ENCODE measurements at places on chromosomes 2 and 18.

GRCh38 chr2:219298759-219299371 lies 10.3 kb downstream of the PTPRN start:
- peak; percentile 97 for DNase-seq

- DNase-seq = no peak
Measured at GRCh38 chr2:18927525-18928232, 338.3 kb upstream of the NT5C1B start.

GRCh38 chr18:44123743-44124142 lies 556.9 kb upstream of the SETBP1 start:
- DNase-seq = no peak

DNA sequence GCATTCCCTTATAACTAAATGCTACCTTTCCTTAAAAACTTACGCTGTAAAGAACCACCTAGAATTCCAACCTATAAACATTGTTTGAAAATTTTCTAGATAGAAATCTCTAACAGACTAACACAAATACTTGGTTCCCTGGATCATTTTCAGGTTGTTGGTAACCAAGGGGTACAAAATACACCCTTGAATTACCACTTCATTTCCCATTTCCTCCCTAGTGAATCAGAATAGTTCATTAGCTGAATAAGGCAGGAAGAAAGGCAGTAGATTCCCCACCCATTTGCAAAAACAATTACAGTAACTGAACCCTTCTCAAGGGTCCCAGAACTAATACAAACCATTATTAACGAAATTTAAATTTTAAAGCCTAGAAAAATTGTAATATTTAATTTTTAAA lies 5.5 kb downstream of the MEX3C start:
- no peak for DNase-seq

GRCh38 chr2:95274291-95275150 lies at the start of gene PROM2:
Gene PROM2, plus strand, starts transcription at chr2:95274449. Its CDS starts 137 bp downstream, at chr2:95274586.
- no peak for DNase-seq

DNA sequence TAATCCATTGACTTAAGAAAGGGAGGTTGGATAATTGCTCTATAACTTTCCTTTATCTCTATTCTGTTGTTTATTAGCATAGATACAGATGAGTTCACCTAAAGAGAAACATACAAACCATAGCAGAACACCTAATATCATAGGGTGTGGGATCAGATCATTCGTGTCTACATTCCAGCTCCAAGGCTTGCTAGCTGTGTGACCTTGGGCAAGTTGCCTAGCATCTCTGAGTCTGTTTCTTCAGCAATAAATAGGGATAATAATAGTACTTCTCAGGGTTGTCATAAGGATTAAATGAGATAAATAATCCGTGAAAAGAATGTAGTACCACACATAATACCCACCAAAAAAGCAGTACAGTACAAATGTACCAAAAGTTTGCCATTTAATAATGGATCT lies 126.2 kb downstream of the PLB1 start:
- DNase-seq = no peak

DNA sequence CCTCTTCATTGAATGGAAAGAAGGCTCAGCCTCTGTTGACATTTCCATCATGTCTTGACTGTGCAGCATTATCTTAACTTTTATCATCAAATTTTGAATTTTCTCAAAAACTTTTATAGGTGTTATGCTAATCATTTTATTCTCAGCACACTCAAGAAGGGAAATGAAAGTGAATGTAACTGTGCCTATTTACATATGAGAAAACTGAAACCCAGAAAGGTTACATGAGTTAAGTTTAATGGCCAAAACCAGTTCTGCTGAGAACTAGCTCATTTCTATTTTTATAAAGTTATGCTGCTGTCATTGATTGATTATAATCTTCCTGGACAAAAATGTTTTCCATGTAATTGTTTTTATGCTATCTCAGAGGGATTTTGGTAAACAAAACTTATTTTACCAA lies 618.8 kb upstream of the NRXN1 start:
- no peak for DNase-seq

DNA sequence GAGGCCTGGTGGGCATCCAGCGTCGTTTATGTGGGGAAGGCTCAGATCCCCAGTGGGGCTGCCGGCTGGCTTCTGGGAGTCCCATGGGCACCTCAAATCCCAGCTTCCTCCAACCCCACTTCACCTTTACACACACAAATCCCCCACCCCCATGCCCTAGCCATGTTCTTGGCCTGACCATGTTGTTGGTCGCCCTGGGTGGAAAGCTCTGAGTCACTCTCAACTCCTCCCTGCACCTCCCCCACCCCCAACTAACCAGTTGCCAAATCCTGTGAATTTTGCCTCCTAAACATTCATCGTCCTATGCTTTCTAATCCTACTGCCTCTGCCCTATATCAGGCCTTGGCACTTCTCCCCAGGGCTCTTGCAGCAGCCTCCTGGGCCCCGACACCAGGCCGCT lies 6.4 kb downstream of the TNS1 start:
- no peak for DNase-seq

DNA sequence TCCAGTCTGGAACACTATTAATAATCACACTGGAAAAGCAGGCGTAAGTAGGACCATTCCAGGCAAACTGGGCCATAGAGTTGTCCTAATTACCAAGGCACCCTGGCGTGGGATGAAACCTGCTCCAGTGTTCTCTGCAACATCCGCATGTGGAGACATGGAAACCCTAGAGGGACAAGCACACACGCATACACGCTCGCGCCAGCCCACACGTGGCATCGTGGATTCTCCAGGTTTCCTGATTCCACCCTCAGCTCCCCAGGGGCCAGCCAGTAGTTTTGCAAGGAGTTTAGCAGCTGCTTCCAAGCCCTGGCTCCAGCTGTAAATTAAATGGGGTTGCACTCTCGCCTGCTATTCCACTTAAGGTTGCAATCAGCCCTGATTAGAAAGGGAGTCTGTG lies 127.7 kb downstream of the DYSF start:
- no peak for DNase-seq

- no peak for DNase-seq
Measured at GRCh38 chr18:51668607-51669006, 471.1 kb upstream of the MEX3C start.

DNA sequence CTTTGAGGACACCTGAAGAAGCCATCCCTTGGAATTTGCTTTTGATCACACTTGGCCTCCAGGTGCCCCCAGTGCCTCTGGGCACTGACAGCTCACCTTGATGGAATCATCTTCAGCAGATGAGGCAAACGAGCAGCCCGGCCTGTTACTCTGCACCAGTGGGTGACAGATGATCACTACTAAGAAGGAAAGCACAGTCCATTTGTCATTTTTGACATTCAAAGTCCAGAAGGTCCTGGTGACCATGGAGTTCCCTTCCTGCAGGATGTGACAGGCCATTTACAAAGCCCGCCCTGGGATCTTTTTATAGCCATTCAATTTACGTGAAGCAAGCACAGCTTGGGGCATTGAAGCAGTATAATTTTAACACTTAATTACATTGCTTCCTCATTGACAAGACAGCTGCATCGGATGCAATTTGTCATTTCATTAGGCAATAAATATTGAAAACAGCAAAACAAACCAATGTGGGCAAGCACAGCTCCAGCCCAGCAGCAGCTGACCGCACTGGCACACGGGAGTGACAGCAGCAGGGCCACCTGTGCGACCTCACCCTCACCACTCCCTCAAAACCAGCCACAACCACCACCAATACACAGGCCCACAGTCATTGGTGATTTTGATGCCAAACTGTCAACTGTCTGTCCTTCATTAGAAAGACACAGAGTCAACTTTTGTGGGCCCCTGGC lies 76.0 kb upstream of the SLC66A3 start:
- DNase-seq = no peak

DNA sequence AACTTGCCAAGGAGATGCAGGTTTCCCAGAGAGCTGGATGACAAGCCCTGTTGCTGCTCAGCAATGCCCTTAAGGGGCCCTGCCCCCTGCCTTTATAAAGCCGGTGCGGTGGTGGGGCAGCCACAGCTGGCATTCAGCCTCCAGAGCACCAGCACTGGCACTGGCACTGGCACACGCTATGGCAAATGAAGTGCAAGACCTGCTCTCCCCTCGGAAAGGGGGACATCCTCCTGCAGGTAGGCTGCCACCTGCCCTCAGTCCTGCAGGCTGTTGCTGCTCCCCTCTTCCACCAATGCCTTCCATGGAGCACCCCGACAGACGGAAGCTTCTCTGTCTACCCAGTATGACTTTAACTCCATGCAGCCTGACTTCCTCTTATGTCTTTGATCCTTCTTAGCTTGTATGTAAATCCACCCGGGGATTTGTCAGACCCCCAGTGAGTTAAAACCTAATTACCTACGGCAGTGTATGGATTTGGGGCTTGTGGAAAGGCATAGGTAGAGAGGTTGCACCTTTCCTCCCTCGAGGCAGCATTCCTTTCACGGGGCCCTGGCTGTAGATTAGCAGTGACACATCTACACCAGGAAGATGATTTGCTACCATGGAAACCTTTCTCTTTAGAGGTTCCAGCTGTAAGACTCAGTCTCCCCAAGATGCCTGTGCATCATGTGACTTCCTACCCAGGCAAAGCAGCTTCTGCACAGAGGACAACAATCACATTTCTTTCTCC lies at the start of gene DAPL1:
DAPL1 (plus strand) TSS at position 123 of the 730 bp plus-strand sequence; CDS start at position 179, 56 bp downstream.
- no peak for DNase-seq

- peak; percentile 34 for DNase-seq
Measured at GRCh38 chr2:42169874-42170521, 845 bp downstream of the EML4 start.

DNA sequence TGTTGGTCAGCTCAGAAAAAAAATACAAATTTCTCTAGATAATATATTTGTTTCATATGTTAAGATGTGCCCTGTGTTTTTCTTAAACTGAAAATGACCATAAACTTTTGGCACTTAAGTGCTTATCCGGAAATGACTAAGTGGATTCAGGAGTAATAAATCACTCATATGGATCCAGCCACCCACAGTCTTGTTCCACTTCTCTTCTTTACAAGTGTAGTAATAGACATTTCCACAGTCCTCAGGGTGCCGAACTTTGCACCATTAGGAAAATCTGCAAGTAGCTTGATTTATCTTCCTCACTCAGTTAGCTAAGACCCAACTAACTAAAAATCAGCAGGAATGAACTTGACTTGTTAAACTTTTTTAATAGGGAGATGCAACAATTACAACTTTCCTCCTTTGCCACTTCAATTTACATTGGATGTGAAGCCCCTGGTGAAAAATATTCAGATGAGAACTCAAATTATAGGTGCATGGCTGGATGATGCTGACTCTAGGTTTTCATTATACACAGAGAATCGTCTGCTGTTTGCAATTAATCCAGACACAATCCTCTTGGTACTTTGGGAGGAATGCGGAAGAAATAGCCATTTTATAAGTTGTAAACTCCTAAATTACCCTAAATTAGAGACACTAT lies 322.5 kb downstream of the ARHGAP15 start:
- DNase-seq = no peak

DNA sequence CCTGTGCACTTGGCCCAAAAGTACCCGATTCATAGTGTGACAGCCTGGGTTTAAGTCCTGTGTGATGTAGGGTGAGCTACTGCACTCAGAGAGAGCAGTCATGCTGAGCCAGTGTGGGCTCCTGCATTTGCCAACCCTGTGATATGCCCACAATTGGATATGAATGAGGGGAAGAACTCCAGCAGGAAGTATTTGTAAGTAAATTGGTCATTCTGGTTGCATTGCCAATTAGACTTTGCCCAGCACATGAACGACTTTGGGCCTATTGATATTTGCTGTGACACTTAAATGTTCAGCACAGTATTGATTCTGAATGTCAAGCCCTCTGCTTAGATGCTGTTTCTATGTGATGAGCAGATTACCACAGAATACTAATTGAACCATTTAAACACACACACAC lies 570.9 kb downstream of the PIK3C3 start:
- no peak for DNase-seq

GRCh38 chr2:233513953-233514655 lies 52.5 kb downstream of the USP40 start:
- DNase-seq = no peak

DNA sequence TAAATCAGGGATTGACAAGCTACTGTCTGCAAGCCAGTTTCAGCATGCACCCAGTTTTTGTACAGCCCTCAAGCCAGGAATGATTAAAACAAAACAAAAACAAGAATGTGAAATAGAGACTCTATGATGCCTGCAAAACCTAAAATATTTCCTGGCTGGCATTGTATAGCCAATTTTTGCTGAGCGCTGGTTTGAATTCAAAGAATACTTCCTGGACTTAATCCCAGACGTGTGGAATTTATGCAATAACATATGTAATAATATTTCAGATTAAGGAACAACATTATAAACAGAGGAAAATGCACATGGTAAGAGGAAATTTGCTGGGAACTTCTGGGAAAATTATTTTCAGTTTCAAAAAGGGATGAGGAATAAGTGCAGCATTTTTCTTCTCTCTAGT lies 148.1 kb upstream of the RPRM start:
- DNase-seq = no peak

DNA sequence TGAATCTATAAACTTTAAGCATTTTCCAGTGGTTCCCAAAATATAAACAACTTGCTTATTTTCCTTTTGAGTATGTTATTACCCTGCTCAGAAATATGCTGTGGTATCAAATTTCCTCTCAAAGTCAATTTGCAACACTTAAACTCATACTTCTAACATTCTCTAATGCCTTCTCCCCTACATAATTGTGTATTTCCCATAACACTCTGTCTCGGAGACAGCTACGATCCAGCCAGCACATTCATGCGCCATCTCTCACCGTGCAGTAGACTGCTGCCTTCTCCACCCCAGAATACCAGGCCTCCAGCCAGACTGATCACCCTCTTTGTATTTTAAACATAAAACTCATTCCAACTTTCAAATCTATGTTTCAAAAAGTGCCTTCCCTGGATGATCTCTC lies 41.8 kb downstream of the TIMM21 start:
- no peak for DNase-seq

GRCh38 chr2:186841940-186842339 lies 7.0 kb downstream of the ZSWIM2 start:
- DNase-seq = no peak

DNA sequence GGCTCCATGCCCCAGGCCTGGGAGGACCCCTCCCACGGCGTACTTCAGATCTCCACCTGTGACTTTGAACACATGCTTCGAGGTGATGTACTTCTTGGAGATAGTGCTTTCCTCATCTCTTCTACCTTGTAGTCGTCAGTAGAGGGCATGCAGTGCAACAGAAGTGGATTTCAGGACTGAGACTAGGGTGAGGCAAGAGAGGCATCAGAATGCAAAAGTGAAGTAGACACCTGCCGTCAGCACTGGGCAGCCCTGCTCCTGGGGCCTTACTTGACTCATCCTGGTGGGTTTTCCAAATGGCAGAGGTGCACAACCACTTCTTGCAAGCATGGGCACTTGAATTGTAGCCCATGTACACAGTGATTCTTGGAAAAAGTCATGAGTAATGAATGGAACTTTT lies 258.8 kb downstream of the NEDD4L start:
- DNase-seq = no peak

GRCh38 chr2:102103992-102104871 lies 38.3 kb upstream of the IL1R1 start:
- DNase-seq = no peak

GRCh38 chr2:161651547-161651946 lies 27.3 kb downstream of the SLC4A10 start:
- no peak for DNase-seq

DNA sequence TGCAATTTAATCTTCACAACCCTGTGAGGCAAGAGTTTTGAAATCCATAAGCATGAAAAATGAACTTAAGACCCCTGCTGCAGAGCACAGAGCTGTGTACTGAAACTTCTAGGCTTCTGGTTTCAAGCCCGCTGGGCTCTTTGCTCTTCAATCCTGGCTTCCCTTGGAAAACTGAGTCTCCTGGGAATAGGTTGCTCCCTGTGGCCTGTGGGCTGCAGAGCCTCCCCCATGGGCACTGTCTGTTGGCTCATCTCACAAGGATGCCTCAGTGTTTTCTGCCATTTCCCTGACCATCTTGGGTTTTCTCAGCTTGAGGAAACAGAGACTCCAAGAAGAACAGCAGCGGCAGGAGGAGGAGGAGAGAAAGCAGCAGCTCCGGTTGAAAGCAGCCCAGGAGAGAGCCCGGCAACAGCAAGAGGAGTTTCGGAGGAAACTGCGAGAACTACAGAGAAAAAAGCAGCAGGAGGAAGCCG lies 44.5 kb downstream of the SUMO1 start:
- DNase-seq = no peak
